Activated T-helper 2 cell treated with anti-CD3 and anti-CD28 coated beads, Interferon-gamma antibody, Interleukin-2, Interleukin-4, amounts not matched to agents 10 μg/mL and 5 μg/mL and 100 μg/mL, durations not matched to agents 14 hours and 24 hours and 36 hours (primary cell): ENCODE measurements at places on chromosomes 1 and 21.

DNA sequence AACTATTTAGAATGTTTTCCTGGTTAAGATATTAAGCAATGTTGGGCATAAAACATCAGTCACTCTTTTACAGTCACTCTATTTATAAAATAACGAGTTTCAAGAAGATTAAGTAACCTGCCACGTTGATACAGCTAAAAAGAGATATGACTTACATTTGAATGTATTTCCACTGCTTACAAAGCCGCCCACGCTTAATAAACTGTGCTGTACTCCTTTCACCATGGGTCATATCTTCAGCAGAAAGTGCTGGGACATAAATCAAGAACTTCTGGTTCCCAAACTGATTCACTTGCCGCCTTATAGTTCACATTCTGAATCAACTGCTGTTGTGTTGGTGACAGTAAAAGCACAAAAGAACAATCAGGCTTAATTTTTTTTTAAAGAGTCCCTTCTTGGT is 666.7 kb downstream of the NCAM2 start:
- DNase-seq, result no peak

DNA sequence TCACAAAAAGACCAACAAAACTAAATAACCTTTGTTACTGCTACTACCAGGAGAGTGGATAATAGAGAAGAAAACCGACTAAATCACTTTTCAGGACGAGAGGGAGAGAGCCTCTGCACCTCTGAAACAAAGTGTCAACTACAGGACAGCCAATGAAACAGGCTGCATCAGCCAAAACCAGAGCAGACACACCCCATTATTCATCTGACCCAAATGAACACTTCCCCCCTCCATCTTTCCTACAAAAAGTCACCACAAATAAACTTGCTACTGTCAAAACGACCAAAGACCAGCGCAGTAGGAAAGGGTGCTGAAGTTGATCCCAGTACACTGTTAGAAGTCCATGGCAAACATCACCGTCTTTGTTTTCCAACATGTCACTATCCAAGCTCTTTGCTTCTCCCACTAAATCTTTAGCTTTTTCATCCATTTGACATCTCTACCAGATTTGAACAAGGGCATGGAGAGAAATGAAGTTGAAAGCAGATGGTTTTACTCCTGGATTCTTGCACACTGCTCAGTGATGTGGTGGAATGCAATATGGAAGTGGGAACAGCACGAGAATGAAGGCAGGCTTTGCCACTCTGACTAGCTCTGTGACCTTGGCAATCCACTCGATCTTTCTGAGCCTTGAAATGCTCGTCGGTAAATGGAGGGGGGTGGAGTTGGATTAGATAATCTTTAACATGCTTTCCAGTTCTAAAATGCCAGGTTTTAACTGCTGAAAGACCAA is 20.5 kb downstream of the DSTYK start:
- DNase-seq, result no peak

DNA sequence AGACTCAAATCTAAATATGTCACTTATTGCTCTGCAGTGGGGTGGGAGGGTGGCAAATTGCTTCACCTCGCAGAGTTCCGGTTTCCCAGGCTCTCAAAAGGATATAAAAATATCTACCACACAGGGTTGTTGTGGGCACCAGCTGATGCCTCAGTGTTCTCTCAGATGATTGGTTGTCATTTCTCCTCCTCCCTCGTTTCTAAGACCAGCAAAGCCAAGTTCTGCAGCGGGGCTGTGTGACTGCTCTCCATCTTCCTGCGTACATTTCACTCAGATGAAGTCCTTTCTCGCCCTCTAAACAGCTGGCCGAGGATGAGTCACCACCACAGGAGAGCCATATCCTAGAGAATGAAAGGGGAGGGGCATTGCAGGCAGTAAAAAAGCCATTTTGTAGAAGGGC is 35.0 kb upstream of the VWA5B1 start:
- no peak for DNase-seq

DNA sequence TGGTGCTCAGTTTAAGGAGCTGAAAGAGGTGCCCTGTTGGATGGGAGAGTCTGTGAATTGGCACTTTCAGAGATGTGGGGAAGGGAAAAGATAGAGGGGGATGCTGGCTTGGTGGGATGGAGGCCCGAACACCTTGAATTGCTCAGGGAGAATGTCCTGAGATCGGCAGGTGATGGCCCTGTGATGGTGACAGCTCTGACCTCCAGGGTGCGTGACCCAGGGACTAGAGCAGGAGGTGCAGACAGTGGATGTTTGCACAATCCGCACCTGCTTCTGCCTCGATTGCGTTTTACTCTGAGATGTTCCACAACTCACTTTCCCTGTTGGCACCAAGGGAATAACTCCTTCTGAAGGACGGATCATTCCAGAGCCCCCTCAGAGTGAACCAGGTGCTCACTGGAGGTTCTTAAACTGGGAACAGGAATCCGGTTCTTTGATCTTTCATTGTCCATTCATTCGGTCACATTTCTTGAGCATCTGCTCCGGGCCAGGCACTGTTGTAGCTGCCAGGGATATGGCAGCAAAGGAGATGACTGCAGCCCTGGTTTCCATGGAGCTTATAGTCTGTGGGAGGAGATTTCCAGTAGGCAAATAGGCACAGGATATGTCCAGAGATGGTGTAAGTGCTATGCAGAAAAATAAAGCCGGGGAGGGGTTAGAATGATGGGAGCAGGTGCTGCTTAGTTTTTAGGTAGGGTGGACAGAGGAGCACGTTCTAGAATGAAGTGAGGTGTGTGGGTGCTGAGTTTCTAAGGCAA is 226.6 kb upstream of the TMEM51 start:
- no peak for DNase-seq

- DNase-seq, result no peak
Observed at GRCh38 chr21:27451116-27451515, 484.2 kb upstream of the ADAMTS5 start.

DNA sequence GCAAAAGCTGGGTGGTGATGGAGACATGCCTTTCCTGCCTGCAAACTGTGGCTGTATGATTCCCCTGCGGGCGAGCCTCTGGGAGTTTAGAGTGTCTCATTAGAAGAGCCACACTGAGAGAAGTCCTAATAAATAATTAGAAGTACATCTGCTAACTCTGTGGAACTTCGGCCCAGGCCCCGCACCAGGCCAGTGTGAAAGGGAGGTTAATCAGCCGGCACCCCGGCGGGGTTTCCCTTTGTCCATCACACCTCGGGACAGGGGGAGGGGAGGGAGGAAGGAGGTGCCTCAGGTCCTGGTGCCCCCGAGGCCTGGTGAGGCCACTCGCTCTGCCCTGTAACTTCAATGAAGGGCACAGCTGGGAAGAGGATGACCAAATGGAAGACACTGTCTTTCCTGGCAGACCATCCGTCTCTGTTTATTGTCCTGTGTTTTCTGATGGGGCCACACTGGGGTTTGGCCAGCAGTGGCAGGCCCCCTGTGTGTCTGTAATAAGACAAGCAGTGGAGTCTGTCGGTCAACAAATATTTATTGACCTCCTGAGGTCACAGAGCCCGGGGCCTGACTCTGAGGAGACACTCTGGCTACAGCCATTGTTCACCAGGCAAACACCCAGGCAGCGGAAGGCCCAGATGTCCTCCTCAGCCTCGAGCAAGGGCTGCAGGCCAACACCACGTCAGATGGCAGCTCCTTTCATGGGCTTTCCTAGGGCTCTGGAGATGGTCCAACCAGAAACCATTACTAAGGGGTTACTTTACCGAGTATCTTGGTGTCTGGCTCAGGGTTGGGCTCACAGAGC is 267.5 kb upstream of the RAB4A start:
- DNase-seq, result no peak

DNA sequence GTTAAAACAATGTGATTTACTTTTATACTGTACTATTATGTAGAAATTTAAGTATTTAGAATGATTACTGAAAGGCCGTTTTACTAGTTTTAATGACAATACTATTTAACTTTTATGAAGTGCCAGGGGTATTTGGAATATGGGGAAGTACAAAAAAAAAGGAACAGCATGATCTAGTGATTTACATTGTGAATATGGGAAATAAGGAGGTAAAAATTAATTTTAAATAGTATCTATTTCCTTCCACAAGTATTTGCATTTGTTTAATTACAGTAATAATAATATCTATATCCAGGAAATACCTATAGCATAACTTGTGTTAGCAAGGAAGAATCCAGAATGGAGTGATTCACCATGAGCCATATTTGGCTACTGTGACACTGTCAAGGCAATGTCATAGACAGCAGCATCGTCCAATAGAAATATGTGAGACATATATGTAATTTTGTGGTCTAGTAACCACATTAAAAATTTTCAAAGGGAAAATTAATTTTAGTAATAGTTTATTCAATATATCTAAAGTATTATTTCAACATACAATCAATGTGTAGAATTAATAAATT is 22.0 kb downstream of the CNST start:
- no peak for DNase-seq

DNA sequence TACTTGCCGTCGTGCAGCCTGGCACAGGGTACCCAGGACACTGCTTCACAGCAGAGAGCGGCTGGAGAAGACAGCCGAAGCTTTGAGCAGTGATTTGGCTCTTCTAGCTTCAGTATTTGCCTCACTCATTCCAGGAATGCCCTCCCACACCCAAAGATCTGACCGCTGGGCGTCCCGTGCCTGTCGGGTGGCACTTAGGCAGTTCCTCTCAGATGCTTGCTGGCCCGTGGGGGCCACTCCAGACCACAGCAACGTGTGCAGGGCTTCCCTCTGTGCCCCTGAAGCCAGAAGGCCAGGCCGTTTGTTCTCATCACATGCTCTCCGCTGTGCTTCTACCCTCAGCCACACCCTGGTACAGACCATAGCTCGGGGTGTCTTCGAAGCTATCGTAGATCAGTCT is 17.0 kb downstream of the RRP1B start:
- no peak for DNase-seq

DNA sequence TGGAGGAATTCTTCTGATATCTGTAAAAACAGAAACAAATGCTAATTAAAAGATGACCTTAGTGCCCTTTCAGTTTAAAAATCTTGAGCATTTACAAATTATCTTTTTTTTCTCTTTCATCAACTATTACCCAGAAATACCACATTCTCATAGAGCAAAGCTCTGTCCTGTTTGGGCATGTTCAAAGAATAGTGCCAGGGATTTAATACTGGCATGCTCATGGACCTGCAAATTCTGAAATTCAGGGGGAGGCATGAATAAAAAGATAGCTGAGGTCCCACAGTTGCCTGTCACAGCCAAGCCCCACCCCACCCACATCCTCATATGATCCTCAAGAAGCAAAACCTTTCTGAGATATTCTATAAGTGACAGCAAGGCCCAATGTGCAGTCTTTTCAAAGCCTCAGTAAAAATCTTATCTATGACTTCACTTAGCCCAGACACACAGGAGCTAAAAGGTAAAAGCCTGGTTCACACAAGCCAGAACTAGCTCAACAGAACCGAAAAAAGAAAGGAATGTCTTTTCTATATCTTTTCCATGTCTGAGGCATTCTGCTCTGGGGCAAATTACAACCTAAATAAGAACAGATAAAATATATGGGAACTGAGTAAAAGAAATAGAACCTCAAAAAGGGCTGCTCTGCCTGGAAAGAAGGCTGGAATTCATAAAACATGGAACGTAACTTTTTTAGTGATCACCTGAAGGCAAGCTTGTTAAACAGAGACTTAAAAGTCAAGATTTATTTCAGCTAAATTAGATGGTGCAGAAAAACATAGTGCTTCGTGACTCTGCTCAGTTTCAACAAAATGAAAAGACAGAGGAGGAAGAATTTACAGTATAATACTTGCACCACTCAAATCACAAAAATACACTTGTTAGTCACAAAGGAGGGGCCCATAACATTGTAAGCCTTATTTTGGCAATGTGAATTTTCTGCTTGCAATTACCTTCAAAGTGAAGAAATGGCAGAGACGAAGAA is 11.0 kb downstream of the WLS start:
- DNase-seq, result no peak

GRCh38 chr21:36048357-36048756 is 12.0 kb downstream of the SETD4 start:
- DNase-seq, result no peak

DNA sequence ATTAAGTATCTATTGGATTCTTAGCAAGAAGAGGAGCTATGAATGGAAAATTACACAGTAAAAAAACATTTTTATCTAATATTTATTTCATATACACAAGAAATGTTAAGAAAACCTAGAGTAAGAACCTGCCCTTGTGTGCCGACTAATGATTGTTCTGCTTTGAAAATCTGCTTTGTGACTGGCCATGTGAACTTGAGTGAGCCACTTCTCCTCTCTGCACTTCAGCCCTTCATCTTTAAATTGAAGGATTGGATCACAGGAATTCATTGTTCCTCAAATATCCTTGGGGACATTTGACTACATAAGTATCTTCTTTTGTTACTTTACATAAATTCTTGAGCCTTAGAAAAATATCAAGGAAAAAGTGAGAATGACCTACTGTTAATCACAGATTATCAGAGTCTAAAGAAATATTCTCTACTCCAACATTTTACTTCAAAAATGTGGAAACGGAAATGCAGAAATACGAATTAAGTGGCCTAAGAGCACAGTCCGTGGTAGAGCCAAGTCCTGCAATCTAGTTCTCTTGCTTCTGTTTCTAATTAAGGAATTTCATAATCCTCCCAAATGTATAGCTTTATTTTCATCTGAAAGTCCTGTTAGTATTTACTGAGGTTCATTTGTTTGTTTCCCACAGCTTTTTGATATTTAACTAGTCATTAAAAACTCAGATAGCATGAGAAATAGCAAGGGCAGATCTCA is 46.3 kb upstream of the SAMSN1 start:
- no peak for DNase-seq

DNA sequence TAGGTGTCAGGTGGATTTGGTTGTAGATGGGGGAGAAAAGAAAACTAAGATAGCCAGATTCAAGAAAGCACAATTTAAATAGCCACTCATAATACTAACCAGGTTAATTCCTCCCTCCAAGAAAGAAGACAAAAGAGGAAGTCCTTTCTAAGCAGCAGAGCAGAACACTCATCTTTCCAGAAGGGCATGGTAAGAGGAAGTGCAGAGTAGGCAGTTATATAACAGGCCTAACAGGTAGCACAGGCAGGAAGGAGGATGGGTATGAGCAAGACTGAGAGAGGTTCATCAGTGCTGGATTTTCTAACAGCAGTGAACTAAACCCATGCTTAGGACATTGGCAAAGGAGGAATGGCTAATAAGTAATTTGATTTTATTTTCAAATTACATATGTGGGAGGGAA is 517.5 kb downstream of the PLPP3 start:
- no peak for DNase-seq

- no peak for DNase-seq
Observed at GRCh38 chr1:147246910-147247655, 4.6 kb downstream of the CHD1L start.

DNA sequence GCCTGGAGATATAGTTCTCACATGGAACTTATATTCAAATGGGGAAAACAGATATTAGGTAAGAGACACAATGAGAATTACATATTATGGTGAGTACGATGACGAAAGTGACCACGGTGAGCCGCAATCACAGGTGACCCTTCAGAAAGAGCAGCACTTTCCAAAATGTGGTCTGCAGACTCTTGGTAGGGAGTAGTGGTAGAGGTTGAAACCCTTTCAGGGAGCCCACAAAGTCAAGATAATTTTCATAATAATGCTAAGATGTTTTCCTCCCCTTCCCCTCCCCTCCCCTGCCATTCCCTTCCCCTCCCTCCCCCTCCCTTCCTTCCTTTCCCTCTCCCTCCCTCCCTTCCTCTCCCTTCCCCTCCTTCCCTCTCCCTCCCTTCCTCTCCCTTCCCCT is 83.5 kb upstream of the AKT3 start:
- no peak for DNase-seq
